Fibroblast of skin of right quadriceps (primary cell): ENCODE measurements at places on chromosomes 12 and 14.
A peak's percentile ranks its signal among the peaks of the same experiment; 100 is the strongest.

GRCh38 chr12:92961949-92962348 lies 32.9 kb upstream of the EEA1 start:
- no peak for DNase-seq

GRCh38 chr12:100706033-100706432 lies 88.5 kb upstream of the ANO4 start:
- DNase-seq, result peak; percentile 37

- DNase-seq, result peak; percentile 22
These were observed 222.6 kb downstream of the MON2 start for GRCh38 chr12:62689042-62689839.

- no peak for DNase-seq
These were observed 229.6 kb upstream of the NAV3 start for GRCh38 chr12:77601069-77601468.

DNA sequence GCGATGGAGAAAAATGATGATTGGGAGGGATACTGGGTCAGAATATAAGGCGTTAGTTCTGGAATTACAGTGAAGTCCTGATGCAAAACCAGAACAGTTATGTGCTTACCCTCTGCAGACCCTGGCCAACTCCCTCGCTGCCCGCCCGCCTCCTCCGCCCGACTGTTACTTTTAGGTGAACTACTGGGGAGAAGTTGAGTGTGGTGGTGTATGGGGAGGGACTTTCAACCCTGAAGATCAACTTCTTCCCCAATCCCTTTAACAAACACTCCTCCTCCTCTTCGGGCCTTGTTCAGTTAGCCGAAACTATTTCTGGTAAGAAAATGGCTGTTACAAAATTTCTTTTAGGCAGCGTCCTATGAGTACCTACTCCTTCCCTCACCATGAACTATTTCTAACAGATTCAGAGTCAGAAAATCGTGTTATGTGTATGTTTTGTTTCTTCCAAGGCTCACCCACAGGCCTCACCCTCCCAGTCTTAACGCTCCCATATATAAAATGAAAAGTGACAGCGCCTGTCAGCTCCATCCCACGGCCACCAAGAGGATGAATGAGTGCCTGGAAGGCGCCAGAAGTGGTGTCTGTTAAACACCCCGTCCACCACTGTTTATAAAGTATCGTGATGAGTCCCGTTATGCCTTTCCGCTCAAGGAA lies 1.3 kb downstream of the FBXO33 start:
- peak; percentile 9 for DNase-seq

DNA sequence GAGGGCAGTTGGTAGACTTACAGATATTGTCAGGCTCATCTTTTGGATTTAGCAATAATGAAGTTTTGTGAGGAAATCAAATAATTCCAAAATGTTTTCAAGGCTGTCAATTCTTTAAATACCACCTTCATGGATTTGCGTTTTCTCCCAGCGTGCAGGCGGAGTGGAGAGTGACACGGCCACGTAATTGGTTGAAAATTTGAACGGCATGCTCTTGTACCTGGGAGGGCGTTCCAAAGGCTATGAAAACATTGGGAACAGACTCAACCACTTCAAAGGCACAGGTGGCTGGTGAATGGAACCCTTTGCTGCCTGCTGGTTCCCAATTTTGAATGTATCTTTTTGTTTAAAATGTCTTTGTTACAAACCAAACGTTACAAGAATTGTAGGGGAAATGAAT lies 12.4 kb downstream of the SMIM41 start:
- DNase-seq, result no peak

- DNase-seq, result no peak
These were observed 10.1 kb downstream of the LRTM2 start for GRCh38 chr12:1830401-1830845.
